NCI-H2081 (cell line): ENCODE measurements at places on chromosomes 12 and 14.

- DNase-seq, result no peak
Observed at GRCh38 chr14:32303865-32304264, 25.2 kb upstream of the AKAP6 start.

- no peak for DNase-seq
Observed at GRCh38 chr12:25995906-25996305, 37.4 kb downstream of the RASSF8 start.

- DNase-seq, result no peak
Observed at GRCh38 chr12:116607039-116607438, 47.9 kb downstream of the MAP1LC3B2 start.

DNA sequence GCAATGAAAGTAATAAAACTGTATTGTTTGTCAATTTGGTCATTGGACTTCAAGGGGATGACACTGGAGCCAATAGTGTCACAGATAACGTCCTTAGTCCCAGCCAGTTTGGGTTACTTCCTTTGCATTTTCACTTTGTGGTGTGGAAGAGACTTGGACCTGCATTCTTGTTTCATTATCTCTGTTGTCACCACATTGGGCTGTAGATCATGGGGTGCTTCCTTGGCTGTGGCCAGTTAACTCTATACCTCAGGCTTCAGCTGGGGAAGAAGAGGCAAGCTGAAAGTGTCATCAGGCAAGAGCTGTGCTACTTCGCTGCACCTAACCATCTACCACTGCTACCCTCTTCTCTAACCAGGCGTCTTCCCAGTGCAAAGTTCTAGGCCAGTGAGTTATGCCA is 15.1 kb upstream of the CISTR start:
- no peak for DNase-seq

DNA sequence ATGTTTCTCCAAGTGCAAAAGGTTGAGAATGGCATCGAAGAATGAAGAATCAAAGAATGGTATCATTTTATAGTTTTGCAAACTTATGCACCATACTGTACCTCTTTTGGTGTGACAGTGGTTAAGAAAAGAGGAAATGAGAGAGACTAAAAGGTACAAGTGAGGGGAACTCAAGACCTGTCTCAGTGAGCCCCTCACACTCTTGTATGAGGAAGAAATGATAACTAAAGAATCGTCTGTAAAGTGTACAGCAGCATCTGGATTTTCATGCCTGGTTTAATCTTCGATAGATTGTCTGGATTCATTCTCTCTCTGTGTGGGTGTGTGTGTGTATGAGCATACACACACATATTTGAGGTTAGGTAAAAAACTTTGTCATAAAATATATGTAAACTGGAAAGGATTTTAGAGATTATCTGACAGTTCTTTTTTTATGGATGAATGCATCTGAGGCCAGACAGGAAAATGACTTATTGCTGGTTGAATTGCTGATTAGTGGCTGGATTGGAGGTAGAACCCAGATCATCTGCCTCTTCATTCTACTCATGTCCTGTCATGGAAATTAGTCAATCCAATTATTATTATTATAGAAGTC is 16.0 kb upstream of the SLC38A2 start:
- DNase-seq, result no peak

GRCh38 chr12:67288561-67288960 is 19.4 kb downstream of the CAND1 start:
- no peak for DNase-seq

- DNase-seq, result no peak
Observed at GRCh38 chr12:123873793-123874192, 98.8 kb downstream of the CCDC92 start.

GRCh38 chr14:54186821-54187763 is 209.7 kb upstream of the CDKN3 start:
- no peak for DNase-seq

GRCh38 chr14:95235767-95236166 is 78.4 kb upstream of the DICER1 start:
- no peak for DNase-seq

GRCh38 chr12:123843912-123844748 is 82.0 kb downstream of the DNAH10 start:
- no peak for DNase-seq

GRCh38 chr12:52061470-52062166 is 8.2 kb upstream of the ATG101 start:
- DNase-seq, result no peak

GRCh38 chr14:91351512-91351862 is 66.1 kb downstream of the CCDC88C start:
- no peak for DNase-seq

DNA sequence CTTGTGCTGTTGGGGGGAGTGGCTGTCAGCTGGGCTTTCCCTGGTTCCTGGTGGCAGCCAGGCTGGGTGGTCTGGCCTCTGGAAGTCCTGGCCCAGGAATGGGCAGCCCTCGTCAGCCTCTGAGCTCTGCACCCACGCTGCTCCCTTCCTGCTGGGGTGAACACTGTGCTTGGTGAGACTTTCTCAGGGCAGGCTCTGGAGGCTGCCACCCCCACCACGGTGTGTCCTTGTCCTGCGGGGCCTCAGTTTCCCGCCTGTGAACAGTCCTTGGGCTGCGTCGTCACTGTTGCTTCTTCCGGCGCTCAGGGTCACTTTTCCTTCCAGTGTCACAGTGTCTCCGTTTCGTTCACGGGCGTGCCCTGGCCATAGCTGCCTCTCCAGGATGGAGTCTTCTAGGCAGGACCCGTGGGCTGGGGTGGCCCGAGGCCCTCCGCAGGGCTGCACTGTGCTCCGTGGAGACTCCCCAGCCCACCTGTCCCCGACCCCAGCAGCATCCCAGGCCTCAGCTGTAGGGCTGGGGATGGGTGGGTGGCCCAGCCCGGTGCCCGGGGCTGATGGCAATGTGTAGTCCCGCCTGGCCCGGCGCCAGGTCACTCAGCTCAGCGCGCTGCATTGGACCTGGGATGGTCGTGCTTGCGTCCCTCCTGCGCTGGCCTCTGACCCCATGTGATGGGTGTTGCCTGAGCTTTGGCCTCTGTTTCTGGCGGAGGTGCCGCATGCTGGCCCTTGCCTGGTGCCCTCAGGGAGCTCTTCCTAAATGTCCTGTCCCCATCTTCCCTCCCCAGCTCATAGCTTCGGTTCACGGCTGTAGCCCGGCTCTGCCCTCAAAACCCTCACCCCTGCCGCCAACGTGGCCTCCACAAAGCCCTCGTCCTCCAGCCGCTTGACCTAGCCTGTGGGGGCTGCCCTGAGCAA is 6.8 kb downstream of the KIF26A start:
- DNase-seq, result no peak

GRCh38 chr12:84888861-84889260 is 23.7 kb downstream of the SLC6A15 start:
- no peak for DNase-seq

DNA sequence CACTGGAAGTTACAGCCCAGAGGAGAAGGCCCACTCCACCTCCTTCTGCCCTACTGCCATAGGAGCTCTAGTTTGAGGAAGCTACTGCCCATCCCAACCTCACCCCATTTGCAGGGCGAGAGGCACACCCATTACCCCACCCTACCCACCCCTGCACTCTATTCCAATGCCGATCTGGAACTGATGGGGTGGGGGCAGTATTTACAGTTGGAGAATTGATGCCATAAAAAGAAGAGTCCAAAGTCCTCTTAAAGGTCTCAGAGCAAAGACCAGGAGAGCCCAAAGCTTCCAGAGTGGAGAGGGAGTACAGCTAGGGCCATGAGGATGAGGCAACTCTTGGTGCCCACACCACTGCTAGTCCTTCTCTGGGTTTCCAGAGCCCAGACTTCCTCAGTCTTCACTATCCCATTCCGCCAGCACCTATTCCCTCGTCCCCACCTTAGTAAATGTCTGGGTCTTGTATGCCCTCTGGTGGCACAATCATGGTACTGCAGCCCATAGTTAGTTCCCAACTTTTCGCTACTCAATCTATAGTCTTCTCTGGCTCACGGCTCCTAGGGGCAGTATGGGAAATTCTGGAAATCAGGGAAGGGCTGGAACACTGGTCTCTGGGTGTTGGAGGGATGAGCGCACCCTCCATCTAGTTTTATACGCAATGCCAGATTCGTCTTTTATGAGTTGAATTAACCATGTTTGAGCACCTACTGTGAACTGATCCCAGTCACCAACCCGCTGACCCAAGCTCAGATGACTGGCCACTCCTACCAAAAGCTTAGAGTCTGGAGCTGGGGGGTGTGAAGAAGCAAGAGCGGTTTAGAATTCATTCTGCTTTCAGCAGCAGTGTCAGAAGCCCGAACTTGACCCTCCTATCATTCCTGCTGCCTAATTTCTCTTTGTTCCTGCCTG is 6.9 kb upstream of the ADCY6 start:
- peak; percentile 63 for DNase-seq

DNA sequence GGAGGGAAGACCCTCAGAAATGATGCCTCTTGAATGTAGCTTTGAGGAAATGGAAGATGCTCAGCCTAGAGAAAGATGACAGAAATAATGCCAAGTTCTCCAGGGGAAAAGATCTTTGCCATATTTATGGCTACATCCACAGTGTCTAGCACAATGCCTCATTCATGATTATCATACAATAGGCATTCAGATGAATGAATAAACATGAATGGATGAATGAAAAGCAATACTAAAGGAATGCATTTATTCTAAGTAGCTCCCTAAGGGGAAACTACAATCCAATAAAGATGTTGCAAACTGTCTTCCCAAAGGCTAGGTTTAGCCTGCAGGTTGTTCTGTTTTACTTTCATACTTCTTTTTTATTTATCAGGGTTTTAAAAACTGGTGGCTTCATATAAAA is 12.0 kb downstream of the TMTC1 start:
- no peak for DNase-seq

- DNase-seq, result no peak
Observed at GRCh38 chr14:36931791-36932190, 240.6 kb downstream of the SLC25A21 start.

DNA sequence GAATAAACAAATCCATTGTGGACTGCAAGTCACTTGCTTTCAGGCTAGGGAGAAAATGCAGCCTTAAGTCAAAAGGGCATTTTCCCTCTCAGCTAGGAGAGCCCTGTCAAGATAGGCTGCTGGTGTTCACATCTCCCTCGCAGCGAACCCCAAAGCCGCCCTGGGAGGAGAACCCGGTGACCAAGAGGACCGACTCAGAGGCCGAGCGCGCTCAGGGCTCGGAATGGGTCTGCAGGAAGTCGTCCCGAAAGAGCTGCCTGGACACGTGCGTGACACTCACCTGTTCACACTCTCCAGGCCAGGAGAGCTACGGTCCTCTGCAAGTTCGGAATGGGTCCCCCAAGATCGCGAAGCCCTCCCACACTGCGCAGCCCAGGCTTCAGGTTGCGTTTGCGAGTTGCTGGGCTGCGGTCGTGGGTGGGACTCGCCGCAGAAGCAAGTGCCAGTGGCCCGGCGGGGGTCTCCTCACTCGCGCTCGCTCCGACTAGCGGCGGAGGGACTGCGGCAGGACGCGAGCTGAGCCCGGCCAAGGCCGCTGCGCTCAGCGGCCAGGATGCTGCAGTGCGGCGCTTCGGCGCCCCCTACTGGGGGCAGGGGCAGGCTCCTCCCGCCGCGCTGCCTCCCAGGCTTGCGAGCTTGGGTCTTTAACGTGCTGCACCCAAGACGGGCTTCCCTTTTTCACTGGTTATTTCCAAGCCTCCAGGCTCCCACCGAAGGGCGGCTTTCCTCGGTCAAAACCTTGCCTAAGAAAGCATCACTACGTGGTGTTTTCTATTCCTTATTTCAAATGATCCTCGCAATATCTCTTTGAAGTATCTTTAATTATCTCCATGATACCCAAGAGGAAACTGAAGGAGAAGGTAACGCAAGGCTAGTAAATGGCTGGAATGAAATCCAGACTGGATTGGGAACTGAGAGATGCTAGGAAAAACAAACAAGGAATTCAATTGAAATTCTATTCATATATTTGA is at the start of gene RERG:
TSS of gene RERG (minus strand) at position 503 of the 971 bp plus-strand sequence. CDS start 3,928 bp downstream, outside the sequence.
- DNase-seq, result peak; percentile 32

GRCh38 chr14:103427485-103428443 is 42.5 kb downstream of the MARK3 start:
- DNase-seq, result no peak

- no peak for DNase-seq
Observed at GRCh38 chr14:24954037-24954699, 95.8 kb downstream of the STXBP6 start.

DNA sequence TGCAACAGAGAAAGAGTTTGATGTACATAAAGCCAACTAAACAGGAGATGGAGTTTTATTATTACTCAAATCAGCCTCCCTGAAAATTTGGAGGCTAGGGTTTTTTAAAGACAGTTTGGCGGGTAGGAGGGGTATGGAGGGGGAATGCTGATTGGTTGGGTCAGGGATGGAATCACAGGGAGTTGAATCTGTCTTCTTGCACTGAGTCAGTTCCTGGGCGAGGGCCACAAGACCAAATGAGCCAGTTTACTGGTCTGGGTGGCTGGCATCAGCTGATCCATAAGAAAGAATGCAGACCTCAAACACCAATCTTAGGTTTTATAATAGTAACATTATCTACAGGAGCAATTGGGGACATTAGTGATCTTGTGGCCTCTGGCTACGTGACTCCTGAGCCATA is 64.9 kb downstream of the RIN3 start:
- DNase-seq, result no peak

GRCh38 chr14:68377459-68377858 is 415.4 kb downstream of the ZFP36L1 start:
- no peak for DNase-seq

DNA sequence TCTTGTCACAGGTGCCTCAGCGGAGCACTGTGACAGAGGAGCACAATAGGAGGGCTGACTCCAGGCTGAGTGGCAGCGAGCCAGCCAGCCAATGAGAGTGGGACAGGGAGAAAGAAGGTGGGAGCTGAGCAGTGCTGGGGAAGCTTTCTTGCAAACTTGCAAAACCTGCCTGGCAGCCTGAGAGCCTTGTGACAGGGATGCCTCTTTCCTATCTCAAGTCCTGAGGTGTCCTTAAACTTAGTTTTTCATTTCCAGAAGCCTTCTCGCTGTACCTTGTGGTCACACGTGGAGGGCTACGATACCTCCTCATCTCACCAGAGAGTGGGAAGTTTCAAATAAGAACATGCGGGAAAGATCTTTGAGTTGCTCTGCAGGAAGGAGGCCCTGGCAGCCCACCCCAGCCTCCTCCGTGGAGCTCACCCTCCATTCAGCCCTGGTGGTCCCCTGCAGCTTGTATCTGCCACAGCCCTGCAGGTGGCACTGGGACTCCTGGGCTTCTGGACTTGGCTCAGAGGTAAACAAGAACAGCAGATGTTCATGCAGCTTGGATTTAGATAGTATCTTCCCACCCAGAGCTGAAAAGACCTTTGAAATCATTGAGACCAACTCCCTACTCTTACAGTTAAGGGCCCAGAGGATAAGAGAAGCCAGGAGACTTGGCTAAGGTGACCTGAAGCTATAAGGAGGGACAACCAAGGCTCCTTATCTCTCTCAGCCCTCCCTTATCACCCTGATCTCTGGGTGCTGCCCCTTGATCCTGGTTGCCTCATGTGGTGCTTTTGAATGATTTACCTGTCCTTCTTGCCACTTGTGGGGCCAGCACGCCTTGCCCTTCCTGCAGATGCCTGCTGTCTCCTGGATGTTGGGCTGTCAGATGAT is 153.5 kb upstream of the MAX start:
- no peak for DNase-seq

GRCh38 chr14:31411218-31411727 is 9.1 kb downstream of the HEATR5A start:
- no peak for DNase-seq
